EL (cell line): ENCODE measurements at places on chromosomes 5 and 9.

DNA sequence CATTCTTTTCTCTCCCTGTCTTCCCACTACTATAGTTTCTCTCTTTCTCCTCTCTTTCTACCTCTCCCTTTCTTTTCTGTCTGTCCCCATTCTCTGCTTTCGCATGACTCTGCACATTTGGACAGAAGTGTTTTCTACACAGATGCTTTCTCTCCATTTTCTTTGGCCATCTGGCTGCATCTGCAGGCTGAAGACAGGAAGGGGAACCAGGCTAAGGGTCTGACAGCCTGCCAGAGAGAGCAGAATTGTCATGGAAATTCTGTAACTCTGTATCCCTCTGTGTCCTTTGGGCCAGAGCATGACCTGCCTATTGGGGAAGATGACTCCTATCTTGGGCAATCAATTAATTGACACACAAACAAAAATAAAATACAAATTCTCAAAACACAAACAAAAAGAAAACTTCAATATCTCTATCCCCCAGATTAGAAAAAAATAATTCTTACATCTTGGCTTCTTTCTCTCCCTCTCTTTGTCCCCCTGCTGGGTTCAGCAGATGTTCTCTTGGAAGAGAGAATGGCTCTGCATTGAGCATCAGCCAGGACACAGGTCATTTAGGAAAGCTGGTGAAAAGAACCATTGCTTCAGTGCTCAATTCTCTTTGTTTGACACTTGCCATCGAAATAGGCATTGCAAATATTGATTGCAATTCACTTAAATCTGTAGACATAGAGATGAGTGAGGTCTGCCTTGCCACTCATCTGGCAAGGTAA, 415.9 kb upstream of the KLF4 start:
- DNase-seq, result no peak

DNA sequence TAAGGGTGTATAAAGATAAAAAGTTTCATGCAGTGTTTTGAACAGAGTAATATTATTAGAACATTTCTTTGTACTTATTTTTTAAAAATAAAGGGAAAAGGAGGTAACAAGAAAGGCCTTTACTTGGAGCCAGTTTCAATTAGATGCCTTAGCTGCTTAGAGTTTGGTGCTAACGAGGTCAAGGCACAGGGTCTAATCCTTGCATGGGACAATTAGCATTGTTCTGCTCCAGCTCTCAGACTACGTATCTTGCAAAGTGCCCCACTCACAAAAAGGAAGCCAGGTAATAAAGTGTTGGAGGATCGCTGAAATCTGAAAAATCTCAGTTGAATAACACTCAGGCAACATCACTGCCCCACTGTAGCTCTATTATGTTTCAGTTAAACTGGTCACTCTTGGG, 2011.3 kb downstream of the EFNA5 start:
- no peak for DNase-seq

DNA sequence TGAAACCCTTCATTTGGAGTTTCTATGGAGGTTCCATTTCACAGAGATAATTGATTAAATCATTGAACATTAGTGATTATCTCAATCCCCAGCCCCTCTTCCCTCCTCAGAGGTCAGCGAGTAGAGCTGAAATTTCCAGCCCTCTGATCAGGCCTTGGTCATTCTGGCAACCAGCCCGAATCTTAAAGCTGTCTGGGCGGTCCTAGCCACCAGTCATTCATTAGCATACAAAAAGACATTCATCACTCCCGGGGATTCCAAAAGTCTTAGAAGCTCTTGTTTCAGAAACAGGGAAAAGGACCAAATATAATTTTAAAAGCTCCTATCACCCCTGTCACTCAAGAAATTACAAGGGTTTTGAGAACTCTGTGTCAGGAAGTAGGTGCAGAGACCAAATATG, 41.3 kb downstream of the ZNF474 start:
- peak; percentile 69 for DNase-seq

- DNase-seq, result no peak
Measured at GRCh38 chr5:1786621-1787471, 12.8 kb downstream of the MRPL36 start.

DNA sequence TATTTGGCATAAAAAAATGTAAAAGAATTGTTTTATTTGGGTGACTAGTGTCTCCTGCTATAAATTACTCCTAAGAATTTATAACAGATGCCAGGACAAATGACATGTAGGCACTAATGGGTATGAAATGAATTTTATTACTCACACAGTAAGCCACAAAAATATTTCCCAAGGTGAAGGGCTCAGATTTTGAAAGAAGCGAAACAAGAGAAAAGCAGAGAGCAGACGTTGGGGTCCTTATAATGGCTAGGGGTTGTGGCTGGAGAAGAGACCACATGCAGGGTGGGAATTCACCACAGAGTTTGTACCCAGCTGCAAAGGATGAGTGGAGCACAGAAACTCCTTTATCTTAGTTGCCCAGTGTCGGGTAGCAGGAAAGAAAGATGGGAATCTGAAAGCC, 45.0 kb upstream of the PRR16 start:
- DNase-seq, result peak; percentile 36

GRCh38 chr5:108102463-108102862, 279.4 kb downstream of the FBXL17 start:
- DNase-seq, result no peak

GRCh38 chr5:170353011-170353761, 36.0 kb downstream of the KCNMB1 start:
- no peak for DNase-seq

DNA sequence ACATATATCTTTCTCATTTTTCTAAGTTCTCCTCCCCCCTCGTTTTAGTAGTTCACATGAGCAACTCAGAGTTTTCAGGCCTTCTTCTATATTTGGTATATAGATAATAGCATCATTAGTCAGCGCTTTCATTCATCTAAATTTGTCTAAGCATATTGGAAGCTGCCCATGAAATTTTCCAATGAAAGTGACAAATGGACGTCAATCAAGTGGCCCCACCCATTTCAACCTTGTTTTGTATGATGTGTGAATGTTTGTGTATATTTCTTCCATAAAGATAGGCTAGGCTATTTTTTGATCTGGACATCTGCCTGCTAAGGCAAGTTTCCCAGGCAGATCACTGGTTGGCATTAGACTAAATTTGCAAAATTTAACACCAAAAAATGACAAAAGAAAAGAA, 104.0 kb upstream of the SSBP2 start:
- no peak for DNase-seq

- DNase-seq, result no peak
Measured at GRCh38 chr9:31873722-31874121, 510.7 kb upstream of the ACO1 start.

- no peak for DNase-seq
Measured at GRCh38 chr5:7412409-7412808, 16.5 kb downstream of the ADCY2 start.

DNA sequence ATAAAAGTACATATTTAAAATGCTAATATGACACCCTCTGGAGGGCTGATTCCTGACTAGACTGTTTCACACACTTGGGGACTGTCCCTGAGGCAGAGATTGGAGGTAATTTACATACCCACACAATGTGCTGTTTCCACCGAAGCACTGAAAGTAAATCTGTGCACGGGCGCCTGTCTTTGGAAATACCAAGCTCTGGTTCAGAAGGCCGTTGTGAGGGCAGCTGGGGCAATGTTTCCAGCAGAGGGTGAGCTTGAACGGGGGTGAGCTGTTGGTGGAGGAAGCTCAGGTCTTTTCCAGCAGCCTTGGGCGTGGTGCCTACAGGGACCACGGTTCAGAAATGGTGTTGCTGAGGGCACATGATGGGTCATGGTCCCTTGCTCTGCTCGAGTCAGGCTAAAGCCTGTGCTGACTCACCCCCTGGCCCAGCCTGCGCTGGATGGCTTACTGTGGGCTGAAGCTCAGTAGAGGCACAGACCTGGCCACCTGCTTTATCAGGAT, 25.8 kb upstream of the HMCN2 start:
- DNase-seq, result peak; percentile 34

DNA sequence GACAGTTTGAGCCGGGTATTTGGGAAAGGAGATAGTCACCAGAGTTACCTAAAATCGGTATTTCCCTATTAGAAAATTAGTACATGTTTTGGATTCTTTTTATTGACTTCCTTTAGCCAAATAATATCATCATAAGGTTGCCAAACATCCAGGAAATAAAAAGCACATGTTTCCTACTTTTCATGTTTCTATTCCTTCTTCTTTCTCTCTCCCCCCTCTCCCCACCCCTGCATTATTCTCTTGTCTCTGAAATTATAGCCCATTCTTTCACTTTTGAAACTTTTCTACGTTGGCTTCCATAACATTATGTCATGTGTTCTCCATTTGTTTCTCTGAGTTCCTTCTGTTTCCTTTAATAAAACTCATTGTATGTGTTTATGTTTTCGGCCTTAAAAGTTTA, 161.9 kb downstream of the ALDH1A1 start:
- no peak for DNase-seq

GRCh38 chr9:127898433-127899127, 823 bp downstream of the ST6GALNAC6 start:
- DNase-seq, result peak; percentile 82

GRCh38 chr5:135317286-135317685, 81.7 kb downstream of the MACROH2A1 start:
- DNase-seq, result no peak

DNA sequence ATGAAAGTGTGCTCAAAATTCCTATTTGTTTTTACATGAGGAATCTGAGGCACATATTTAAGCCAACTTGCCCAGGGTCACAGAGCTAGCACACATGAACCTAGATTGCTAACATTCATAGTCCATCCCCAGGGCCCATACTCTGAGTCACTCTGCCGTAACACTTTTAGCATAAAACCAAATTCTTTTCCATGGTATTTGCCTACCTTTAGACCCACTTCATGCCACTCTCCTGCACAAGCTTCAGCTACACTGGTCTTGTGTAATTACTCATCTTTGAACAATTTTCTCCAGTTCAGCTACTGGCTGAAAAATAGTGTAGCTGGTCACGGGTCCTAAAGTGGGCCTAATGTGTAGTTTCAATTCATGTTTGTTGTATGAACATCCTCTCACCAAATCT, 200.7 kb downstream of the SLC12A2 start:
- peak; percentile 39 for DNase-seq

DNA sequence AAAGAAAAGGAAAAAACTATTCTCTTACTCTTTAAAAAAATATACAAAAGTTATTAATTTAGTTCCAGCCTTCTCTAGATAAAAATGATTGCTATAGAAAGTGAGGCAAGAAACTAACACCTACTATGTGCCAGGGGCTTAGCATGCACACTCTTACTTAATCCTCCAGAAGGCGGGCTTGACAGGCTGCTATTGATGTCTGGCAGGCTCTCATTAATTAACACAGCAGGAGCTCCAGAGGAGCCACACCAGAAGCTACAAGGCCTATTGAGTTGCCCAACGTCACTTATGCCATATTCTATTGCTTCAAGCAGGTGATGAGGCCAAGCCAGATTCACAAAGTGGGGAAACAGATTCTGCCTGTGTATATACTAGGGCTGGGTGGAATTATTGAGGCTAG, 54.6 kb upstream of the CLINT1 start:
- DNase-seq, result no peak

DNA sequence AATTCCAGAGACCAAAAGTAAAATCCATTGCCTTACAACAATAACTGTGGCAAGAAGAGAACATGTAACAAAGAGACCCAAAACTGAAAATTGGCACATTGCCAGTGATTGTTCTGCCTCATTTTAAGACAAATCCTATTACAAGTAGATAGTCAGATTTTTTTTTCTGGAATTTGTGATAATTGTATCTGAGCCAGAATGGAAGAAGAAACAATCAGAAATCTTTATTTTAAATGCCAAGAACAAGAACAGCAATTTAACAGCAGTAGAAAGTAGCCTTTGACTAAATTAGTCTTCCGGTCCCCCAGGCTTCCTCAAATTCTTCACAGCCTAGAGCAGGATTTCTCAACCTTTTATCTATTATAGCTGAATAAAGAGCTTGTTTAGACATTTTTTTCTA, 106.7 kb upstream of the PTPN3 start:
- DNase-seq, result no peak

DNA sequence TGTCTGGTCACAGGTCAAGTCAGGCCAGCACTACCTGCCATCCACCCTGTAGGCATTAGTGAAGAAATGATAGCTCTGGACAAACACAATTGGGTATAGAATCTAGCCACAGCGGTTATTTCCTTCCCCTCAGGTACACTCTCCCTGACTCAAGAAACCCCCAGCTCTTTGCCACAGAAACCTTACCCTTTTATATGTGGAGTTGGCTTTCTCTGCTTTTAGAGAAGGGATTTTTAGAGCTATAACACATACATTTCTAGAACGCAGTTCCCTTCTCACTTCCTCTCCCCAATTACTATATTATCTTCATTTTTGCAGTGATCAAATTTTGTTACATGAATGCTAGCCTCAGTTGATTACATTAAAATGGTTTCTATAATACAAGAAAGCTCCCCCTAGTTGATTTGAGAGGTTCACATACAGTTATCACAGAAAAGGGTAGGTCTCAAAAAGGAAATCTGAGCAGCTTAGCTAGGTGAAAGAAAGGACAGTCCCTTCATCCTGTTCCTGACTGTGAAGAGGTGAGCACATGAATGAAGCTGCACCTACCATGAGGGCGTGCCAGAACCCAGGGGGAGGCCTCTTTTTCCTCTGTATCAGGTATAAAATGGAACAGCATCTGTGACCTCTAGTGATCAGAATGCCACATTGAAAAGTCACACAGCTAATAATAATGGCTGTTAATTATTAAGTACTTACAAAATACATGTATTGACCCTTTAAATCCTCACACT, 425.6 kb downstream of the KIAA0825 start:
- DNase-seq, result no peak

- no peak for DNase-seq
Measured at GRCh38 chr9:116687754-116688135, 640 bp downstream of the TRIM32 start.

DNA sequence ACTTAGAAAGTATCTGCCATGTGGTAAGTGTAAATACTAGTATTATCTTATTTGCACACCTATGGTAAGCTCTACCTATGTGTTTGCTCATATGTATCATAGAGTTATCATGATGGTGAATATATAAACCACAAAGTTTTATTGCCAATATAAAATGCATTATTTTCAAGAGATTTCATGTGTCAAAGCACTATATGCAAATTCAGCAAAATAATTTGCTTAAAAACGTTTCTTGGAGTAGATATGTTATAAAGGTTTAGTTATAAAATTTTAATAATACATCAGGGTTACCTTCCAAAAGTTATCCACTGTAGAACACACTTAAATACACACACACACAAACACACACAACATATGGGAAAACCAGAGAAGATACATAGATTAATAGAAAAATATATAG, 1431.7 kb upstream of the C9orf72 start:
- no peak for DNase-seq
